ENCODE measurements at places on chromosomes 7 and 10.
A peak's percentile ranks its signal among the peaks of the same experiment; 100 is the strongest.

- no peak for DNase-seq
These were observed 39.3 kb downstream of the SEPTIN7 start for GRCh38 chr7:35839860-35840854.

DNA sequence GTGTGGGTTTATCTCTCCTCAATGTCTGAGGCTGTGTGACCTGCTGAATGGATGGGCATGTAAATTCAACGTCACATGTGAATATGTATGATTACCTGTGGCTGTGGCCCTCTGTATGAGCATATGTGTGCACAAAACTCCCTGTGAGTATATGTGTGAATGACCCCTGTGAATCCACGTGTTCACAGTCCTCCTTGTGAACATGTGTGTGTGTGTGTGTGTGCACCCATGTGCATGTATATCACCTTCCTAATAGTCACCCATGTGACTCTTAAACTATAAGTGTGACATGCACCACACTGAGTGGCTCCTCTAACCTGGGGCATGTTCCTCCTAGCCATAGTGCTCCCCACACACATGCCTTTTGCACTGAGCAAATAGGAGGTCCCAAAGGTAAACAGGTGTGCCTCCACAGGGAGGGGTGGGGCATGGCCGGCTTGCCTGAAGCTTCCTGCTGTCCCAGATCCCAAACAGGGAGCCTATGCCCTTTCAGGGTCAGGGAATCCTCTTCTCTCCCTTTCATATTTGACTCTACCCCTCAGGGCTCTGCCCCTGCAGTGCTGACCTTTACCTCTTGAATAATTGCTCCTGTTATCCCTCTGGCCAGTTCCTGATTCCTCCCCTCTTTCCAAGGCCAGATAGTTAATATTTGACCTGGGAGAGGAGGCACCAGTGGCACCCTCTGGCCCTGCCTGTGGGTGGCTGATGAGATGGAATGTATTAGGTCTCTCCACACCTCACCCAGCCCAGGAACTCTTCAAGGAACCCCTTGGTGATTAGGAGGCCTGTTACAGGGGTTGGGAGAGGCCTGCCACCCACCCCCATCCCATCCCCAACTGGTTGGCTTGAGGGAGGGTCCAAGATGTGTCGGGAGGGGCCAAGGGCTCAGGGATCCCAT is 1.9 kb downstream of the SEMA4G start:
- DNase-seq: peak; percentile 2

DNA sequence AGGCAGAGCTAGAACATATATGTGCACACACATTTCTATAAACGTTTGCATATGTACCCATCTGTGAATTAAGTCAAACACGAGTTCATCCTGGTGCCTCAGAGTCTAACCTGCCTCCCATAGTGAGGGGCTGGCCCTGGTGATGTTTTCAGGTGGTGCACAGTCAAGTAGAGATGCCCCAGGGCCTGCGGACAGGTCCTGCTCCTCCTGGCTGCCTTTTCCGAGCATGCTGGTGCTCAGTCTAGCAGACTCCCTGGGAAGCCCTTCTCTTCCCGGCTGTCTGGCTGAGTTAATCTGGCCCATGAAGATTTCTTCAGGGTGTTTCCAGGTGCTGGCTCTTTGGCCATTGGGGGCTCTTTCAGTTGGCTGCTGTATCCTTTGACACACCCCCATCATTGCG is 14.3 kb downstream of the ADCY1 start:
- DNase-seq: peak; percentile 35

GRCh38 chr7:134343796-134344195 is 27.1 kb upstream of the SLC35B4 start:
- no peak for DNase-seq

- DNase-seq: peak; percentile 73
These were observed 696 bp downstream of the MALSU1 start for GRCh38 chr7:23299770-23300300.

GRCh38 chr10:123157210-123157609 is 3.0 kb downstream of the BUB3 start:
- DNase-seq: no peak

GRCh38 chr7:70215491-70215890 is 617.2 kb downstream of the AUTS2 start:
- no peak for DNase-seq

- DNase-seq: no peak
These were observed 4.6 kb downstream of the ASB4 start for GRCh38 chr7:95490231-95490762.

- DNase-seq: no peak
These were observed 335.1 kb downstream of the DPP6 start for GRCh38 chr7:154387252-154387651.

GRCh38 chr10:123759501-123760031 is 93.4 kb downstream of the GPR26 start:
- no peak for DNase-seq

GRCh38 chr7:47748041-47748440 is 166.1 kb upstream of the TNS3 start:
- DNase-seq: no peak

- DNase-seq: no peak
These were observed 63.9 kb upstream of the CHST15 start for GRCh38 chr10:124157271-124157681.

DNA sequence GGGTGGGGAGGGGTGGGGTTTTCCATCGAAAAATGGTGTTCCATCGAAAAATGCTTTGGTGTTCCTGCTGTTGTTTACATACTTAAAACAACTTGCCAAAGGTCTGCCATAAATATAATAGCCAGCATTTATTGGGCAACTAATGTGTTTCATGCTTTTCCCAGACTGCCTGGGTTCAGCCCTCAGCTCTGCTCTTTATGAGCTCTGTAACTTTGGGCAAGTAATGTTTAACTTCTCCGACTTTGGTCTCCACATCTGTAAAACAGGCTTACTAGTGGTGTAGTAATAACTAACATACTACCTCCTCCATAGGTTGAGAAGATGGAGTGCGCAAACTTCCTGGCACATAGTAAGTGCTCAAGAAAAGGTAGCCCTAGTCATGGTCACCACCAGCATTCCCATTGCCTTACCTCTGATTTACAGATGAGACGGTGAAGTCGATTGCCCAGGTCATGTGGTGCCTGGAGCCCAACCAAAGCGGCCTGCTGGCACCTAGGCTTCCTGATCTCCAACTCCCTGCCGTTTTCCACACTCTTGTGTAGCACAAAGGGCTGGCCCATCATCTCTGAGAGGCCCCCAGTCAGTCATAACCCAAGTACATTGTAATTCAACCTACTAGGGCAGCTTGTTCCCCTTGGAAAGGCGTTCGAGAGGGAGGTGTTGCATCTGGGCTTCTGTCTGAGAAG is 8.9 kb downstream of the ZMIZ1 start:
- no peak for DNase-seq

GRCh38 chr10:117186832-117187615 is 10.3 kb upstream of the KCNK18 start:
- no peak for DNase-seq

DNA sequence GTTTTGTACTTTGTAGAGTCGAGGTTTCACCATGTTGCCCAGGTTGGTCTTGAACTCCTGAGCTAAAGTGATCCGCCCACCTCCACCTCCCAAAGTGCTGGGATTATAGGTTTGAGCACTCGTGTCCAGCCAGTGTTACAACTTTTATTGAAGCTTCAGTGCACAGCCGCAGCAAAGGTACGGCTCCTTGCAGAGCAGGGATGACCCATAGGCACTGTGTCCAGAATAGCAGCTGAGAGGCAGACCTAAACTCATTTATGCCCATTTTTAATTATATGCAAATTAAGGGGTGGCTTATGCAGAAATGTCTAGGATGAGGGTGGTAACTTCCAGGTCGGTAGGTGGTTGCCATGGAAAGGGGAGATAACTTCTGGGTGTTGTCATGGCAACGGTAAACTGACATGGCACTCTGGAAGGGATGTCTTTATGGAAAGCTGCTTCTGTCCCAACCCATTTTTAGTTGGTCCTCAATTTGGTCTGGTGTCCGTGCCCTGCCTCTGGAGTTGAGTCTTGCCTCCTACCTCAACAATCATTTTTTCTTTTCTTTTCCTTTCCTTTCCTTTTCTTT is 22.7 kb downstream of the NYAP1 start:
- DNase-seq: no peak

DNA sequence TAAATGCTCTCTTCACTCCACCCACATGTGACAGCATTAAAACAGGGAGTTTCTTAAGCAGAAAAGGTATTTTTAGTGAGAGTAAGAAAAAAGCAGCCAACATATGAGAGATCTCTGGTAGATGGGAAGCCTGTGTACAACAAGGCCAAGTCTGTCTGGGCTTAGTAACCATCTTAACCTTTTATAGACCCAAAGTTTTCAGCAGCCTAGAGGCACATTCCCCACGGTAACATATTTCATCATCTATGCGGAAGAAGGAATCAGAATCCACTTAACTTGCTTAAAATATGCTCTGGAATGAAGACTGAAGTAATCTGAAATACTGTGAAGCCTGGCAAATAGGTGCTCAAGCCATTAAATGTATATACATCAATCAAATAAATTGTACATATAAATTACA is 127.8 kb downstream of the RAPGEF5 start:
- DNase-seq: no peak

- no peak for DNase-seq
These were observed 454.2 kb upstream of the KLF6 start for GRCh38 chr10:4239186-4239585.

DNA sequence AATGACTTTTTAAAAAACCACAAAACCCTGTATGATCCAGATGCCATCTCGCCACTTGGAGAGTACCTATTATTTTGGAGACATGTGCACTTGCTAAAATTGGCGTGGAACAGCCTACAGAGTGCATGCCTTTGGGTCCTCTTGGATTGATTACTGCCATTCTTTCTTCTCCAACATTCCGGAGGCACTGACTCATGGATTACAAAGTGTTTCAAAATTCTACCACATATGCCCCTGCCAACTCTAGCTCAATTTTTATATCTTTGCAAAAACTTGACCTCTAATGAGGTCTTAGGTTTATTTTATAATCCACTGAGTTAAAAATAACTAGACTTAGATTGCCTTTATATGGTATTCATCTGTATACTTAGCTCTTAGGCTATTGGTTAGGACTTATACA is 55.8 kb upstream of the KIF5B start:
- DNase-seq: no peak

GRCh38 chr7:47211519-47211973 is 370.4 kb downstream of the TNS3 start:
- no peak for DNase-seq

- DNase-seq: peak; percentile 80
These were observed 3.5 kb downstream of the DENND11 start for GRCh38 chr7:141698247-141699015.

GRCh38 chr7:75843613-75844116 is 30.1 kb upstream of the CCL24 start:
- DNase-seq: no peak

- no peak for DNase-seq
These were observed 3.6 kb upstream of the IFIT1 start for GRCh38 chr10:89388806-89389205.

GRCh38 chr7:2948749-2949148 is 94.9 kb downstream of the CARD11 start:
- DNase-seq: peak; percentile 14

- no peak for DNase-seq
These were observed 320.4 kb upstream of the SP8 start for GRCh38 chr7:21107101-21107500.

GRCh38 chr7:24728503-24729364 is 28.5 kb downstream of the GSDME start:
- DNase-seq: no peak

All from NCI-H69 (cell line).